ENCODE measurements at places on chromosomes 16 and 17.

- DNase-seq: no peak
Measured at GRCh38 chr16:52677501-52677900, 130.6 kb upstream of the TOX3 start.

DNA sequence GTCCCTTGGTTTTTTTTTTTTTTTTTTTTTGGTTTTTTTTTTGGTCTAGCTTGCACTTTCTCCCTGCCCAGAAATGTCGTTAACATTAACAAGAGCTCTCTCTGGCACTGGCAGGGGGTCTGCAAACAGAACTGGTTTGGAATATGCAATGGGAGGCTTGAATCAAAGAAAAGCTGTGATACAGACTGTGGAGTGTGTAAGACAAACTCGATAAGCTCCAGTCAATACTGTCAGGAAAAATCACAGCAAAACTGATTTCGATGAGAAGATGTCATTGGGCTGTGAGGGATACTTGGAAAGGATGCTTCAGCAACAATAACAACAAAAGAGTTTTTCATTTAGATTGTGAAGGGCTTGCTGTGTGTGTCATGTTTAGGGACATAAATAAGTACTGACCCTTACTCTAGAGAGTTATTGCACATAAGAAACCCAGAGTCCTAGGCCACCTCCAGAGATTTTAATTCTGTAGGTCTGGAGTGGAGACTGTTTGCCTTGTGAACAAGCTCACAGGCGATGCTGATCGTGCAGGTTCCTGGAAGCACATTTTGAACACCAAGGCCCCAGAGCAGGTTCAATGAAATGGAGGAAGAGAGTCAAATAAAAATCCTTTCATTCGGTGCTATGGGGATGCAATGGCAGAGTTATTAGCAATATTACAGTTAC is 470.7 kb upstream of the RBFOX1 start:
- no peak for DNase-seq

DNA sequence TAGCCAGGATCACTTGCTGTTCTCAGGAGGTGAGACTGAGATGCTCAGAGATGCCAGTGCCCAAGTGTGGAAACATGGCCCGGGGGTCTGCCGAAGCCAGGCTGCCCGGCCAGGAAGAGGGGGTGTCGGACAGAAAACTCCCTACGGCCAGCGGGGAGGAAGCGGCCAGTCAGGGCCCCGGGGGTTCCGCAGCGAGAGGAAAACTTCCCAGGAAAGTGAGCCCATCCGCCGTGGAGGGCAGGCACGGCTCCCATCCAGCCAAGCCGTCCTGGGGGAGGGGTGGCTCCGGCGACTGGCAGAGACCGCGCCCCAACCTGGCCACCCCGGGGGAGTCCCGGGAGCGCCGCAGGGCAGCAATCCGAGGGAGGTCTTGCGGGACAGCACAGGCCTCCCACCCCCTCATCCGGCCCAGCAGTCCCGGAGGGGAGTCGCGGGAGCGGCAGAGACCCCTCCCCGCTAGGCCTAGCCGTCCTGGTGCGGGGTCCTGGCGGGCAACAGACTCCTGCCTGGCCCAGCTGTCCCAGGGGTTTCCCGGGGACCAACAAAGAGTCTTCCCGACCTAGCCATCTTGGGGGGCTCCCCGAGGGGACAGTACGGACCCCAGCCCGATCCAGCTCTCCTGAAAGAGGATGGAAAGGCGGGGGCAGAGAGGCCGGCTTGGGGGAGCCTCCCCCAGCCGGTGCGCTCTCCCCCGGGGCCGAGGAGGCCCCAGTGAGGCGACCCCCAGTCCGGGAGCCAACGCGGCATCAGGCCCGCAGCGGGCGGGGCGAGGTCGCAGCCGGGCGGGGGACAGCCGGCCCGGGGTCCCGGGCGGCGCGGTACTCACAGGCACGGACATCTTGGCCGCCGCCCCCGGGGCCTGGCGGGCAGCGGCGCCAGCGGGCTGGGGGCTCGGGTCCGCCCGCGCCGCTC is 13.8 kb upstream of the BCAR1 start:
- no peak for DNase-seq

- DNase-seq: no peak
Measured at GRCh38 chr17:1413281-1413791, 13.3 kb upstream of the YWHAE start.

DNA sequence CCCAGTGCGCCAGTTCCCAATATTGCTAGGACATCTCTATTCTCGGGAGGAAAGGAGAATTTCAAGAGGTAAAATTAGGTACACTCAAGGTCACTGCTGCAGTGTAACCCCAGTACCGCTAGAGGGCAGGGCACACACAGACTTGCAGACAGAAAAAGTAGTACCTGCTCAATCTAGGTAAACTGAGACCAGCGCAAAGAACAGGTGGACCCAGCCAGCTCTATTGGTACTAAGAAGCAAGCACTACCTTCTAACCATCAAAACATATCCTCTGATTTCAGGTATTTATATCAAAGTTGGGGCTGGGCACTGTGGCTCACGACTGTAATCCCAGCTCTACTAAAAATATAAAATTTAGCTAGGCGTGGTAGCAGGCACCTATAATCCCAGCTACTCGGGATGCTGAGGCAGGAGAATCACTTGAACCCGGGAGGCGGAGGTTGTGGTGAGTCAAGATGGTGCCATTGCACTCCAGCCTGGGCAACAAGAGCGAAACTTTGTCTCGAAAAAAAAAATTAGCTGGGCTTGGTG is 3.6 kb upstream of the WDR81 start:
- peak; percentile 62 for DNase-seq

GRCh38 chr17:63963123-63963522 is 9.6 kb downstream of the SCN4A start:
- DNase-seq: no peak

GRCh38 chr16:79062821-79063220 is 537.7 kb downstream of the MAF start:
- DNase-seq: no peak

Data from CD8-positive, alpha-beta memory T cell (primary cell).